ENCODE measurements at places on chromosomes 2 and 18.

DNA sequence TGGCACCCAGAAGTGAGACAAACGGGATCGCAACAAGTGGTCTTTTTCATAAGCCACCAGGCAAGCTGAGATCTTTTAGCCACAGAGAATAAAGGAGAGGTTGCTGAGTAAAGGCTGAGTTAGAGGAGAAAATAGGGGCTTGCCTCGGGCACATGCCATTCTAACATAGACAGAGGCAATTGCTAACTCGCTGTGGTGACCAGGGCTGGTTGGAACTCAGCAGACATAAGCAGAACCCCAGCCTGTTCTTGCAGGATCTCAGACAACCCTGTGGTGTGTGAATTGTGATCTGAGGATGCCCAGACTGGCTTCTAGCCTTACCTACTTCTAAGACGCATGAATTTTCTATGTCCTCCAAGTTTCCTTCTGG lies 300.2 kb downstream of the CDCA7 start:
- DNase-seq = no peak

GRCh38 chr2:103161456-103162289 lies 399.8 kb downstream of the TMEM182 start:
- no peak for DNase-seq

- no peak for DNase-seq
Observed at GRCh38 chr2:186101616-186102015, 363.0 kb downstream of the FSIP2 start.

DNA sequence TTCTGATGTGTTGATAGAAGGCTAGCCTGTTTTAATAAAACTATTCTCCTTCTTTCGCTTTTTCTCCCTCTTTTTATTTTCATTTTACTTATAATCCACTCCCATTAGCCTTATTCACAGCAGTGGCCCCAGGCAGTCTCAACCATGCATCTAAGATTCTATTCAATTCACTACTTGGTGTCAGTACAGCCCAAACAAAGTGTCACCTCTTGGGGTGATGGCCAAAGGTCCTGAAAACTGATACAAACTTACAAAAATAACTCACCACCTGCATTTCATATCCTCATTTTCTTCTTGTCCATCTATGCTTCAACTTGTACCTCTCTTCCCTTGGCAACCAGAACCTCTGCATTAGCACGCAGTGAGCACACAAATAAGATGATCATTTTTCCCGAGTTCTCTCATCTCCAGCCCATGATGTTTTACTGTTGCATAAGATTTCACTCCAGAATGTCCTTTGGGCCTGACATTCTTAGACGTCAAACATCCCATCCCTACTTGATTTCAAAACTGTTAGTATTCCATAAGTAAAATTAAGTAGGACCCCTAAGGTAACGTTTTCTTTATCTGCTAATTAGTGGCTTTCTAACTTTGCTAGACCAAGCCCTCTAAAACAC lies 559.3 kb upstream of the TNP1 start:
- DNase-seq = no peak

DNA sequence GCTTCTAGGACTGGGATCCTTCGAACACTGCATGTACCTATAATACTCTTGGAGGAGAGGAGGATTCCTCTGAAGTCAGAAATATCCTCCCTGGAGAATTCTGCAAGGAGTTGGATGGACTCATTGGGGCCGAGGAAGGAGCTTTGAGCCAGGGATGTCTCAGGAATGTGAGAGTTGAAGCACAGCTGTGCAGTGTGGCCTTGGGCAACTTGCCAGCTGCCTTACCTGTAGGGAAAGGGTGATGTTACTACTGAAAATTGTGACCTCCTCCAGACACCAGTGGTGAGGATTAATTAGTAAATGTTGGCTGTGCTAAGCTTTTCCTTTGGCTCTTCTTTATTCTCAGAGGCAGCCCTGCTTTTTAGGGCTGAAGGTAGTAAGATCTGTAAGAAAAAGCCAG lies 41.4 kb downstream of the FMNL2 start:
- DNase-seq = no peak

Data from Peyer's patch (tissue), 4 donors.